ENCODE measurements at places on chromosomes 7 and 10. TPM values are rescaled to one million over a fixed set of nuclear protein-coding genes. Genes with fewer than 3 reads are reported as not detected.

DNA sequence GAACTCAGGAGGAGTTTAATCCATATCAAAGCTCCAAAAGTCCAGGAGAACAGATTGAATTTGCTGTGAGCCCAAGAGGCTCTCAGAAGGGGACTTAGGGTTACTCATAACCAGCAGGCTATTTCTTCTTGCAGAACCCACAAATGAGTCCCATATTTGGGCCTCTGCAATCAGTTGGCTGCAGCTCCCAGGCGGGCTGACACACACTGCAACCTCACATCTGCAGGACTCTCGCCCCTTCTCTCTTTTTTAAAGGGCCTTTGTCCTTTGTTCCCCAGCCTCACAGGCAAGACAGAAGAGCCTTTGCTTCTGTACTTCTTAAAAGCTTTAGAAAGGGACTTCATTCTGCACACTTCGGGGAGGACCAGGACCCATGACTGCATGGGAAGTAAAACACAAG, 26.7 kb downstream of the CREB3L2 start:
- DNase-seq = no peak

The IFIT1 gene
- 6.1 TPM for total RNA-seq

- DNase-seq = no peak
These were observed at the start of gene AMZ1 for GRCh38 chr7:2687881-2688318. Gene AMZ1, plus strand, starts transcription at chr7:2688202. Its CDS starts 12,250 bp downstream, at chr7:2700452.

The CDCA7L gene
- total RNA-seq = 8.3 TPM

The SPACDR gene
- 3.7 TPM for total RNA-seq
